Natural killer cell (primary cell): ENCODE measurements at places on chromosomes 13 and 19. TPM values are rescaled to one million over a fixed set of nuclear protein-coding genes. Genes with fewer than 3 reads are reported as not detected.

KLHL1 gene
- not detected for total RNA-seq

ZNF583 gene
- total RNA-seq, result 2.7 TPM

PCDH9 gene
- total RNA-seq, result 1.5 TPM

FFAR1 gene
- total RNA-seq, result not detected

WDR87 gene
- total RNA-seq, result not detected

RFPL4AL1 gene
- total RNA-seq, result not detected

ZNF829 gene
- total RNA-seq, result 7.6 TPM

GAPDHS gene
- total RNA-seq, result not detected

KANK2 gene
- 1.3 TPM for total RNA-seq

STK11 gene
- total RNA-seq, result 51.5 TPM

RFXAP gene
- 13.3 TPM for total RNA-seq

PABPC3 gene
- total RNA-seq, result 0.20 TPM

MEF2B gene
- 5.6 TPM for total RNA-seq

ZNF709 gene
- total RNA-seq, result 4.1 TPM

PSG3 gene
- total RNA-seq, result not detected

RNF113B gene
- total RNA-seq, result not detected

RFPL4A gene
- not detected for total RNA-seq

GSX1 gene
- total RNA-seq, result not detected

ZNF575 gene
- 1.9 TPM for total RNA-seq

DIRAS1 gene
- 0.12 TPM for total RNA-seq

ZNF225 gene
- 3.6 TPM for total RNA-seq

FBN3 gene
- 0.25 TPM for total RNA-seq

NLRP4 gene
- total RNA-seq, result not detected

PAK4 gene
- total RNA-seq, result 13.4 TPM

DCT gene
- 0.28 TPM for total RNA-seq

LYPD5 gene
- total RNA-seq, result not detected

FCAR gene
- 0.26 TPM for total RNA-seq

SMIM44 gene
- not detected for total RNA-seq

RYR1 gene
- total RNA-seq, result 1.0 TPM

CABP5 gene
- total RNA-seq, result 0.38 TPM

KIR2DL3 gene
- 40.7 TPM for total RNA-seq

TNPO2 gene
- total RNA-seq, result 58.2 TPM

CDC42EP5 gene
- total RNA-seq, result not detected

PSG5 gene
- total RNA-seq, result not detected

RXFP2 gene
- total RNA-seq, result not detected

OR7C1 gene
- not detected for total RNA-seq

ZNF468 gene
- 24.1 TPM for total RNA-seq

WDR62 gene
- 4.8 TPM for total RNA-seq

NANOS3 gene
- total RNA-seq, result 3.0 TPM

ACP7 gene
- total RNA-seq, result not detected

PKN1 gene
- total RNA-seq, result 350 TPM

WIZ gene
- total RNA-seq, result 29.3 TPM

KCNJ14 gene
- total RNA-seq, result 1.2 TPM

CALR3 gene
- total RNA-seq, result not detected

ZNF134 gene
- total RNA-seq, result 20.5 TPM

DMKN gene
- 15.3 TPM for total RNA-seq

FAM124A gene
- not detected for total RNA-seq

SLITRK6 gene
- total RNA-seq, result not detected

GRK1 gene
- not detected for total RNA-seq

CERS4 gene
- total RNA-seq, result 69.8 TPM

AKAP8L gene
- total RNA-seq, result 173 TPM

PEAK3 gene
- 5.7 TPM for total RNA-seq

ZNF571 gene
- 11.7 TPM for total RNA-seq
